ENCODE measurements at places on chromosomes 5 and 9. TPM values are rescaled to one million over a fixed set of nuclear protein-coding genes. Genes with fewer than 3 reads are reported as not detected.

The SLC1A3 gene
- total RNA-seq, result 33.4 TPM

The TMEM174 gene
- not detected for total RNA-seq

The LECT2 gene
- total RNA-seq, result not detected

GRCh38 chr9:73162987-73163768, 11.5 kb downstream of the ANXA1 start:
- DNase-seq, result no peak

DNA sequence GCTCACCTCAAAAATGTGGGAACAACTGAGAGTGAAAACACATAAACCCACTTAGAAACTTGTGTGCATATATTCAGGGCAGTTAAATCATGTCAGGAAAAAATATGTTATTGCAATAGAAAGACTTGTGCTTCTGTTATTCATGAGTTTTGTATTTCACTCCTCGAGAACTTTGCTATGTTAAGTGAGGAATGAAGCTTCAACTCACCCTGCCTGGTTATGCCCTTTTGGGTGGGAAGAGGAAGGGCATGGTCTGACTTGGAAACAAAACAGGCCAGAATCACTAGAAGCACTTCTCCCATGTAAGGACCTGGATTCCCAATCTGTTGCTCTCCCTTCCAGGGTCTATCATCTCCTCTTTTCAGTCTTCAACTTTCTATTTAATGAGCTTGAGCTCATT, 14.5 kb downstream of the SLC27A6 start:
- DNase-seq, result no peak

Data from ureter (tissue), 1 donor.